ENCODE measurements at places on chromosomes 7 and 10.

GRCh38 chr7:138752518-138753149, 45.2 kb upstream of the TMEM213 start:
- DNase-seq = peak; percentile 62

DNA sequence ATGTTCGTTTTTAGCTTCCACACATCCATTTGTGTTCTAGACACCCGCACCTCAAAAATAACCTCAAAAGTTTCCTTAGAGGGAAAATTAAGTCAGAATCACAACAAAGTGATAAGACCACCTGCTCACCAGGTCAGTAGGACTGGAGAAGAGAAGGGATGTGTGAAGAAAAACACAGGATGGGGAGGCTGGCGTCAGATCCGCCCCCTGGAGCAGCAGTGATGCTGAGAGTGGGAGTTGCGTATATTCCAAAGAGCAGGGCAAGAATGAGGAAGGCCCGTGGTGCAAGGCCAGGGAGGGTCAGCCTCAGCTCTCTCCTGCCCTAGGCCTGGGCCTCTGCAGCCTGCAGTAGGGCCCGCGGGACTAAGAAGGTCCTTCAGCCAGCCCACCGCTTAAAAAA, 28.7 kb downstream of the CRTAC1 start:
- no peak for DNase-seq

GRCh38 chr7:155378580-155378934, 79.4 kb upstream of the EN2 start:
- no peak for DNase-seq

DNA sequence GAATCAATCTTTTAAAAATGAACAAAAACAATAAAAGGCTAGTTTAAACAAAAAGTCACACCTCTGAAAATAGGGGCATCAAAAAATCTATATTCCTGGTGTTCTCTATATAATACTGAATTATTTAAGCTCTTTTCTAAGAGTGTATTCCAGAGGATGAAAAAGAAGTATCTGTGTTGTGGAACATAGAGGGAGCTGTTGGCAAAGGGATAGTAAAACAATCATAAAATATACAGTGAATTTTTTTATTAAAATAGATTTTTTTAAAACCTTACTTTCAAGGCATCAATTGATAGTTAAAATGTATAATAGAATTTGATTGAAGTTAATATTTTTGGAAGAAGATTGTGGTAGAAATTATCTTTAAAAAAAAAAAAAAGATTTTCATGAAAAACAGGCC, 1409.1 kb upstream of the CELF2 start:
- peak; percentile 38 for DNase-seq

DNA sequence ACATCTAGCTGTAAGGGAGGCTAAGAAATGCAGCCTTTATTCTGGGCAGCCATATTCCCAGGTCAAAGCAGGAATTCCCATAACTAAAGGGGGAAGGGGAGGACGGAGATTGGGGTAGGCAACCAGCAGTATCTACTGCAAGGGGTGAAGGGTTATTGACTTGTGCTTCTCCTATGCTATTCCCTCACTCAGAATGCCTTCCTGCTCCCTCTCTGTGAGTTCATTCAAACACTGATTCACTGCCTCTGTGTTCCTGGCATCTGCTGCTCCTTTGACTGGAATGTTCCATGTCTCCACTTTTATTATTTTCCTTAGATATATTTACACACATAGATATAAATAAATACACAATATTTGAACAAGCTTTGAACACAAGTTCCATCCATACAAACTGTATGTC, 11.1 kb downstream of the HTR7 start:
- peak; percentile 72 for DNase-seq

GRCh38 chr7:18278316-18278715, 217.2 kb upstream of the HDAC9 start:
- DNase-seq = no peak

Data from bronchial epithelial cell (primary cell).